ENCODE measurements at places on chromosomes 2 and 18. TPM values are rescaled to one million over a fixed set of nuclear protein-coding genes. Genes with fewer than 3 reads are reported as not detected.

GRCh38 chr2:74625658-74626425 lies 22.3 kb downstream of the M1AP start:
- DNase-seq: no peak

HTR2B gene
- total RNA-seq: 4.4 TPM

DNA sequence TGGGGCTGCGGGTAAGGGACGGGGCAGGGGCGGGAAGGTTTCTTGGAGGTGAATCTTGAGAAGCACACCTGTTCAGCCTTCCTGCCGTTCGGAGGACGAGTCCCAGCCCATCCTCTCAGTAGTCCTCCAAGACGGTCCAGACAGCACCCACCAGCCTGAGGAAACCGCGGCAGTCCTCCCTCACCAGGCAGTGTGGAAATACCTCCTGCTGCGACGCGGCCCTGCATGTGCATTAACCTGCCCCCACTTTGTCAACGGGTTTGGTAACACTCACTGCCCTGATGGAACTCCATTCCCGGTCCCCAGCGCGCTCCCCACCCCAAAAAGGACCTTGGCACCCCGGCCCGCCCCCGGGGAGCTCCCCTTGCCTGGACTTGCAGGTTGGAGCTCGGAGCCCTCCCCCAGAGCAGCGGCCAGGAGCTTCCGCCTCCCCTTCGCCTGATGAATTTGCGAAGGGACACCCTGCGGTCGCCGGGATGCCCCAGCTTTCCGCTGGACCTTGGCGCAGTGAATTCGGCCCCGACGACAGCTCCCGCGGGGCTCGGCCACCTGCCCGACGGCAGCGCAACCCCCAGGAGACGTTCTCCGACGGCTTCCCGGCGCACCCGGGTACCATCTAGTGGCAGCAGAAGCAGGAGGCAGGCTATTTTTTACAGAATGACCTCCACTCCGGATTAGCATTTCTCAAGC lies 31.5 kb downstream of the ACVR1C start:
- peak; percentile 29 for DNase-seq

STAT4 gene
- 0.51 TPM for total RNA-seq

DNA sequence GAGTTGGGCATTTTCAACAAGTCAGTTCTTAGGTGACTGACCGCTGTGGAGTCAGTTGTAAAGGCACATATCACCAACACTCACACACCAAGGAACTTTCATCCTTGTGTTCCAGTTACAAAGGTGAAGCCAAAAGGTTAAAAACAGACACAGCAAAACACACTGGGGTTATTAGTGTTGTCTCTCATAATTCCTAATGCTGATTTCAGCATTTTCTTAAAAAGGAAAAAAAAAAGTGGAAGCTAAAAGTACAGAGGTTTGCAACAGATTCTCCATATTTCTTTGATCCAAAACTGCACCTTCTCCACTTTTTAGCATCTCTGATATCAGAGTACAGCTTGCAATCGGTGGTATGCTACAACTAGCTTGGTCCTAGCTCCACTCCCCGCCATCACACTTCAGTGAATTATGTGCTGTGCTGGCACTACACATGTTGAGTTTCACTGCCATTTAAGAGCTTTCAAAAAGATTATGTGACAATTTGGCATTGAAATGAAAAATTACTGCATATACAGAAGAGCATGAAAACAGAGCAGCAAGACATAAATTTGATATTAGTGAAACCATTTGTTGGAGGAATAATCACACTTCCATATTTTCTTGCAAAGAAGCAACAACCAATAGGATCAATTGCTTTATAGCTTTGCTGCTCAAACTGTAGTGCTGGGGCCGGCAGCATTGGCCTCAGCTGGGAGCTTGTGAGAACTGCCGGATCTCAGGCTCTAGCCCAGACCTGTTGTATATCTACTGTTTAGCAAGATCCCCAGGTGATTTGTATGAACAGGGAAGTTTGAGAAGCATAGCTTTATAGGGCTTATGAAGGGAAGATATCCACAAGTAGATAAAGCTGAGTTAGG lies 62.3 kb upstream of the DAPL1 start:
- DNase-seq: no peak

GRCh38 chr2:221850076-221850475 lies 278.0 kb upstream of the EPHA4 start:
- DNase-seq: no peak

PDE11A gene
- 0.09 TPM for total RNA-seq

IL36G gene
- not detected for total RNA-seq

DNA sequence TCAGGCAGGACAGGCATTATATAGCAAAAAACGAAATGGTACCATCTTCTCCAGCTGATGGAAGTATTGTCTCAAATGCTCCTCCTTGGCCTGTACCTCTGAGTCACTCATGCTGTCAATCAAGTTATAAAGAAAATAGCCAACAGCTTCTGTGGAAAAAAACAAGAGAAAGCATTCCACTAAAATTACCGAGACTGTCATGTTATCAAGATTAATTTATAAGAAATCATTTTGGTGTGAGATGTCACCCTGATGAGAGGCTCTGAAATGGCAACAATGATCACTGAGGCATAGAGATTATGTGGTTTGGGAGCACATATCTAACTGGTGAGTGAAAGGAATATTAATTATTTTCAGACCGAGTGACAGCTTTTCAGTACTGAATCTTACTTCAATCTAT lies 47.4 kb downstream of the LRPPRC start:
- DNase-seq: peak; percentile 5

DNA sequence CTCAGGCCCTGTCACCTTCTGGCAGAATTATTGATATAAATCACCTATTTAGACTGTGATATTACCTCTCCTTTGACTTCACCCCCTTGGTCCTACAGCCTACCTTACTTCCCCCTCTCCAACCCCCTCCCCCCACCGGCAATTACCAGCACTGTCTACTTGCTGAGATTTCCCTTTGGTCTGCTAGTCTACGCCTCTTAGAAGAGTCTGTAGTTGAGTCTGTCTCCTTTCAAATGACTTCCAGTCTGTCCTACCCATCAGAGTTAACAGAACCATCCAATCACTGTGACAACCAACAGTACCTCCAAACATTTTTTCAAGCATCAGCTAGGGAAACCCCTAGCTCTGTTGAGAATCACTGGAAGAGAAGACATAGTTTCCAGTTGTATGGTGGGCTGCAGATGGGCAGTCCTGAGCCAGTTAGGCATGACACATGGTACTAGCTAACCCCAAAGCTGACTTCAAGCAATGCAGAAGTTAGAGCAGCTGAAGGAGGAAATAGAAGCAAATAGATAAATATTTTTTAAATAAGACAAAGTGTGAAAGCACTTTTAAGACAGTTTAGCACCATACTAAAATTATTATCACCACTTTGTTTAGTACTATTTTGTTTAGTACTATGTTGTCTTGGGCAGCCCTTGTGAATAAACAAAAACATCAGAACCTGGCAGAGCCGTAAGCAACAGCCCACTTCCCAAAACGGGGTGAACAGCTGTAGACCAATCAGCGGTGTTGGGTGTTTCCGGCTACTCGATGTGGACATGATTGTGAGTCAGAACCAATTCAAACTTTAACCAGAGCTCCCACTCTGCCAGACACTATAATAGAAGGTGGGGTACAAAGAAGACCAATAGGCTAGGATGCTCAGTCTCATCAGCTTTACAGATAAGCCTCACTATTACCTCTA lies 2.7 kb upstream of the ASNSD1 start:
- DNase-seq: no peak

GRCh38 chr18:45637546-45638327 lies 22.5 kb downstream of the SLC14A2 start:
- no peak for DNase-seq

GRCh38 chr2:74746480-74746879 lies 87.4 kb upstream of the HK2 start:
- no peak for DNase-seq

- no peak for DNase-seq
Observed at GRCh38 chr2:112723547-112723940, 2.7 kb downstream of the NT5DC4 start.

- no peak for DNase-seq
Observed at GRCh38 chr18:34976534-34976898, 64.7 kb upstream of the MAPRE2 start.

KIF5C gene
- total RNA-seq: 0.34 TPM

POMC gene
- 2.8 TPM for total RNA-seq

ABCG8 gene
- not detected for total RNA-seq

- DNase-seq: peak; percentile 72
Observed at GRCh38 chr18:63016270-63016669, 300.9 kb downstream of the PHLPP1 start.

DNA sequence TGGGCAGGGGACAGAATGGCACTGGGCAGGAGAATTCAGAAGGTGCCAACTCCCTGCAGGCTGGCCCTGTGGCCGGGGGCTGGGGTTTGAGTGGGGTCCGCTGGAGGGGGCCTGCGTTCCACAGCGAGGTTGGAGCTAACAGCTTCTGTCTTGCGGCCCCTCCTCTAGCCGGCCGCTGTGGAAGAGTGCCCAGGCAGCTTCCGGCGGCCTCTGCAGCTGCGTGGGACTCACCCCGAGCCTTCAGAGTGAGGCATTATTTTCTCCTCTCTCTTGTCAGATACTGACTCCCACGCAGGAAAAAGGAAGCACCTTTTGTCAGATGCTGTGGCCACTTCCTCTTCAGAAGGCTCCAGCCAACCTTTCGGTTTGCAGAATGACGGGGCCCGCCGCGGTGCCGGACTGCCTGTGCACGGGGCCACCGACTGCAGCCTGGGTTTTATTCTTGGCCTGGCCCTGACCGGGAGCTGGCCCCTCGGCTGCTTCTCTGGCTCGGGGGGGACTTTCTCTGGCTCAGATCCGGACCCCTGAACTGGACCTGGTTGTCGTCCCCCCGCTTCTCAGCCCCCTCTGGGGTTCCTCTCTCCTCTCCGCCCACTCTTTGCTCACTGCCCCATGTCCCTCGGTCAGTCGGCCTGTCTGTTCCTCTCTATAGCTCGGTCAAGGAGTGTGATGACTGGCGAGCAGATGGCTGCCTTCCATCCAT lies 40.1 kb downstream of the ARHGAP25 start:
- DNase-seq: peak; percentile 93

SLC39A6 gene
- 18.2 TPM for total RNA-seq

- no peak for DNase-seq
Observed at GRCh38 chr2:105449076-105449475, 50.2 kb upstream of the FHL2 start.

HOXD10 gene
- 15.2 TPM for total RNA-seq

SERPINB8 gene
- total RNA-seq: 7.1 TPM

TRIM43 gene
- total RNA-seq: not detected

TUBA3E gene
- total RNA-seq: not detected

- no peak for DNase-seq
Observed at GRCh38 chr2:234796045-234796591, 155.7 kb upstream of the SH3BP4 start.

DNA sequence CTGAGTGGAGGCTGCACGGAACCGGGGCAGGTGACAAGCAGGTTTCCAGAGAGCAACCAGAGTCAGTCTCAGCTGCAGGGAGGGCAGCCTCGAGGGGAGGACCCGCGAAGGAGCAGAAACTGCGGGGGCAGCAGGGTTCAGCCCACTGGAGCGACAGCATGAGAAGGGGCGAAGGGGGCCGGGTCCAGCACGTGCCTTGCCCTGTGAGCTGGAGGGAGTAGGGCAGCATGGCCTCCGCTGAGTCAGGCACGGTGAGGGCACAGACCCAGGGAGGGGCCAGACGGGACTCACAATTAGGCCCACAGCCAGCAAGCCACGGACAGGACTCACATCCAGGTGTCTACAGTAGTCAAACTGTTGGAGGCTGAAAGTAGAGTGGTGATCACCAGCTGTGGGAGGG lies 22.7 kb upstream of the ATP9B start:
- no peak for DNase-seq

DNA sequence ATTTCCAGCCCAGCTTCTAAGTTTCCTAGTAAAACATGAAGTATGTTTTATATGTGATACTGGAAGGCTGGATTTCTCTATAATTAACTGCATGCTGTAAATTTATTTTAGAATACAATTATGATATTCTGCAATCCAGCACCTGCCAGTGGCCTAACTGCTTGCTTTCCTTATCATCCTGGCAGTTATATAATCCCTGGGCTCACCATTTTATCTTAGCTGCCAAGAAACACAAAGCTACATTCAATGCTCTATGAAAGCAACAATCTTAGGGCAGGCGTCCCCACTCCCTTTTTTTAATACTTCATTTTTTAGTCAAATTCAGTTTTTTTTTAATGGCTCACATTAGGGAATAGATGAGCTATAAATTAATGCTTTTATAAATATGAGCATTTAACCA lies 38.4 kb upstream of the UBXN4 start:
- no peak for DNase-seq

LINC00305 gene
- total RNA-seq: not detected

DNA sequence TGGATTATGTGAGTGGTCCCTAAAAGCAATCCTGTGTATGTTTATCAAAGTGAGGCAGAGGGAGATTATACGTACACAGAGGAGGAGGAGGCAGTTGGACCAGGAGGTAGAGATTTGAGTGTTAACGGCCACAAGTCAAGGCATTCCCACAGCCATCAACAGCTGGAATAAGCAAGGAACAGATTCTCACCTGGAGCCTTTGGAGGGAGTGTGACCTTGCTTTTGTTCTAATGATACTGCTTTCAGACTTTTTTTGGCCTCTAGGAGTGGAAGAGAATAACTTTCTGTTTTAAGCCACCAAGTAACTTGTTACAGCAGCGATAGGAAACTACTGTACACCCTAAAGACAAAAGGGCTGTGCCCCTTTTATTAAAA lies 18.1 kb downstream of the LCLAT1 start:
- DNase-seq: no peak

C2orf66 gene
- total RNA-seq: 0.14 TPM

GRCh38 chr2:96527286-96528005 lies 9.1 kb upstream of the ARID5A start:
- DNase-seq: peak; percentile 67

GRCh38 chr2:222424729-222425671 lies 657 bp downstream of the SGPP2 start:
- DNase-seq: peak; percentile 7

GRCh38 chr2:2410987-2411386 lies 79.9 kb upstream of the MYT1L start:
- DNase-seq: no peak

DNA sequence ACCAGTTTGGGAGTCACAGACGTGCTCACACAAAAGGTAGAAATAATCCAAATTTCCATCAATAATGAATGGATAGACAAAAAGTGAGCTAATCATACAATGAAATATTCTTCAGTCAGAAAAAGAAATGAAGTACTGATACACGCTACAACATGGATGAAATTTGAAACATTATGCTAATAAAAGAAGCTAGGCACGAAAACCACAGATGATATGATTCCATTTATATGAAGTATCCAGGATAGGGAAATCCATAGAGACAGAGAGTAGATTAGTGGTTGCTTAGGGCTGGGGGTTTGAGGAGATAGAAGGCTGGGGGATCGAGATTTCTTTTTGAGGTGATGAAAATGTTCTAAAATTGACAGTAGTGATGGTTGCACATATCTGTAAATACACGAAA lies 43.0 kb upstream of the ATP6V1B1 start:
- no peak for DNase-seq

PPP1CB gene
- total RNA-seq: 143 TPM

Measured in dermis blood vessel endothelial cell (primary cell).